ENCODE measurements at places on chromosomes 12 and 14.

GRCh38 chr14:98689951-98690350 is 582.0 kb downstream of the BCL11B start:
- no peak for DNase-seq

DNA sequence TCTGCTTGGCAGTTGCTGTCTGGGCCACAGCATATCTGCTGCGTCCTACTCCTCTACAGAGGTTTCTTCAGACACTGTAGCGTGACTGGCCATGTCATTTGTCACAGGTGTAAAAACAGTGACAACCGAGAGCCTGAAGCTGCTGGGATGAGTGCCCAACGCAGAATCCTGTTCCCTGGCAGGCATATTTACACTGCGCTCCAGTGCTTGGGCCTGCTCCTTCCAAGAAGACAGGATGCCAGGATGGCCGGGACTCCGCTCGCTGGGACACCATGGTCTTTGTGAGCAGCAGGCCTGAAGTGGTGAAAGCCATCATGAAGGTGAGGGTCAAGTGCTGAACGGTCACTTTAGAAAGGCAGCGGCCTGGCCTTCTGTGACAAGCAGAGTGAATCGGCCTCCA is 171.4 kb downstream of the EMP1 start:
- no peak for DNase-seq

DNA sequence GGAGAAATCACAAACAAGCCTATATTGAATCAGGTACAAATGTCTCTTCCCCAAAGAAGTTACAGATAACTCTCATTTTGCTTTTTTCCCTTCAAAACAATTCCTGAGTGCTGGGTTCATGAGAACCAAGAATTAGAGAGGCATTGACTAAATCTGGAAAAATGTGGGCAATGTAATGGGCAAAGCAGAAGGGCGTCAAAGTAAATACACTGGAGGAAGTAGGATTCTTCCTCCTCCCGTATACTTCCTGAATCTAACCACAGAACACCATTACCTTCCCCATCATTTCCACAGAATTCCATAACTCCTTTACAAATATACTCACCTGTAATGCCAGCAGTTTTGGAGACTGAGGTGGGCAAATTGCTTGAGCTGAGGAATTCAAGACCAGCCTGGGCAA is 3.0 kb upstream of the RBMS2 start:
- DNase-seq, result no peak

GRCh38 chr14:71362920-71363584 is 455.8 kb downstream of the PCNX1 start:
- DNase-seq, result no peak
